ENCODE measurements at places on chromosomes 16 and 17.

DNA sequence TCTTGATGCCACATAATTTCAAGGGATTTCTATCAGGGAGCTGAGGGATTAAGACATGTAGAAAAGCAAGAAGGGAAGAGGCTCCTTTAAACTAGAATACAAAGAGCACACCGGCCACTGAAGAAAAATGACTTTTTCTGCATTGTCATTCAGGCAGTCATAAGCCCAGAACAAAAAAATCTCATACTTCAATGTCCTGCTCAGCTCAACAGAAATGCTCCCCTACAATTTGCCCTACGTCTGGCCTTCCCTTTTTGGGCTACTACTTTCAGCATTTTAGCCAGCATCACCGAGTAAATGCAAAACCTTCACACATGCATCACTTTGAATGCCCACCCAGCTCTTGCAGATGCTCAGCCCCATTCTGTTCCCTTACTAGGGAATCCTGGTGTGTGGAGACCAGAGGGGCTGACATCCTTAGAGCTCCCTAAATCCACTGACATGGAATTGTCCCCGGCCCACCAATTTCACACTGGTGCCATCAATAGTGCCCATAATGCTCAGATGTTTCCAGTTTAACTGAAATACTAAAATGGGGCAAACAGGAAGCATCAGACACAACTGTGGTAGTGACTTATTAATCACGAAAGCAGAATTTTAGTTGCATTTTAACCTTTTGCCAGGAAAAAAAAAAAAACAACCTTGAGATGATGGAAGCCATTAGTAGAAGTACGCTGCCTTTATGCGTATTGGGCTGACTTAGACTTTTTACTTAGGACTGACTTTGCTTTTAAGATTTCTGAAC is 2.7 kb downstream of the MAP3K14 start:
- no peak for DNase-seq

DNA sequence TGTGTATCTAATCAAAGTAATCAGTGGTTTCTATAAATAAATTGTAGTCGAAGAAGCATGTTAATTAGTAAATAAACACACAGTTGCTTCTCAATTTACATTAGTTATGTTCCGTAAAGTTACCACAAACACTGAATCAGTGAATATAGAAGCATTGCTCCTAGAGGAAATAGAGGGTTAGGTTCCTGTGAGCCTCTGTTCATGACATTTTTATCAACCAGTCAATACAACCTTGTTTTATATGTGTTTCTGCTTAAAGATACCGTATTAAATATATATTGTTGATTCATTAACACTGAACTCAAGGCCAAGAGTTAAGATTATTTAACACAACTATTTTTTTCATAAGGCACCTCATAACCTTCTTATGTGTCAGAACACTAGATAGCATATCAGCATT is 134.3 kb downstream of the PPM1E start:
- DNase-seq = no peak

- peak; percentile 69 for DNase-seq
Measured at GRCh38 chr16:71467810-71468209, 5.8 kb upstream of the ZNF23 start.

- DNase-seq = peak; percentile 88
Measured at GRCh38 chr17:72985882-72986720, 106.4 kb downstream of the SLC39A11 start.

- DNase-seq = no peak
Measured at GRCh38 chr16:75534560-75535205, 1.2 kb downstream of the CHST5 start.

DNA sequence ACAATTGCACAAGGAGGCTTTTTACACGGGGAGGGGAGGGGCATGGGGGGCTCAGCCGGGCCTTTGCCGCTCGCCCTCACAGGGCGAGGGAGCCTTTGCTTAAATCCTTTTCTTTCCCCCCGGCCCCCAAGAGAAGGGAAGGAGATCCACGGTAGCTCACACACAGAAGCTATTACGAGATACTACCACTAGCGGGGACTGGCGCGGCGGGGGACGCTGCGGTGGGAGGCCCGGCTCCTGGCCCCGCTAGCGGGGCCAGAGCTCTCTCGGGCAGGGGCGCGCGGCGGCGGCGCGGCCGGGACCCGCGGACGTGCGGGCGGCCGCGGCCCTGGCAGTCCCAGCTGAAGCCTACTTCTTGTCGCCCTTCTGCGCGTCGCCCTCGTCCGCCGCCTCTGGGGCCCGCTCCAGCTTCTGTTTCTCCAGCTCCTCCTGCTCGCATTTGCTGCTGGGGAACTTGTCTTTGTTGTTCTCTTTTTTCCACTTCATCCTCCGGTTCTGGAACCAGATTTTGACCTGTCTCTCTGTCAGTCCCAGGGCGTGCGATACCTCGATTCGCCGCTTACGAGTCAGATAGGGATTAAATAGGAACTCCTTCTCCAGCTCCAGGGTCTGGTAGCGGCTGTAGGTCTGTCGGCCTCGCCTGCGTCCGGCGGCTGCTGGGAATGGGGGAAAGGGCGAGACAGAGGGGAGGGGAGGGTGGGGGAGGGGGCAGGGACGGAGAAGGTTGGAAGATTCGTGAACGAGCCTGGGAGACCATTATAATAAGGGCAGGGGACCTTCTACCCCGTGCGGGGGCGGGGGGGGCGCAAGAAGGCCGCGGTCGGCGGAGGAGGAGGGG is 2.0 kb downstream of the HOXB8 start:
- DNase-seq = peak; percentile 76

GRCh38 chr16:22789281-22789945 is 24.5 kb upstream of the HS3ST2 start:
- DNase-seq = no peak

All from H9 (cell line).